Subcutaneous preadipocyte (primary cell): ENCODE measurements at places on chromosomes 5 and 9. TPM values are rescaled to one million over a fixed set of nuclear protein-coding genes. Genes with fewer than 3 reads are reported as not detected.

Gene FIBCD1
- total RNA-seq: 1.8 and 2.2 TPM in 2 replicates

Gene KCNN2
- not detected in 2 replicates for total RNA-seq

Gene PCDHA3
- under 0.01 TPM in 2 replicates for total RNA-seq

Gene PRR16
- 19.5 and 21.3 TPM in 2 replicates for total RNA-seq

Gene PRSS3
- 5.1 and 26.6 TPM in 2 replicates for total RNA-seq

Gene NACC2
- total RNA-seq: 15.8 and 25.6 TPM in 2 replicates

Gene MRNIP
- 11.1 and 11.4 TPM in 2 replicates for total RNA-seq

Gene SHC3
- 2.6 and 3.7 TPM in 2 replicates for total RNA-seq

Gene HEXB
- total RNA-seq: 142 and 167 TPM in 2 replicates

Gene DPH7
- 14.7 and 21.9 TPM in 2 replicates for total RNA-seq

Gene DMRT3
- not detected in 2 replicates for total RNA-seq

Gene CATSPER3
- under 0.01 TPM in 1 of 2 replicates, not detected in the other for total RNA-seq

Gene STKLD1
- total RNA-seq: under 0.01 and 1.4 TPM in 2 replicates

Gene FGF1
- 0.73 and 0.98 TPM in 2 replicates for total RNA-seq
